HTR-8/SVneo (cell line): ENCODE measurements at places on chromosomes 12 and 14.

DNA sequence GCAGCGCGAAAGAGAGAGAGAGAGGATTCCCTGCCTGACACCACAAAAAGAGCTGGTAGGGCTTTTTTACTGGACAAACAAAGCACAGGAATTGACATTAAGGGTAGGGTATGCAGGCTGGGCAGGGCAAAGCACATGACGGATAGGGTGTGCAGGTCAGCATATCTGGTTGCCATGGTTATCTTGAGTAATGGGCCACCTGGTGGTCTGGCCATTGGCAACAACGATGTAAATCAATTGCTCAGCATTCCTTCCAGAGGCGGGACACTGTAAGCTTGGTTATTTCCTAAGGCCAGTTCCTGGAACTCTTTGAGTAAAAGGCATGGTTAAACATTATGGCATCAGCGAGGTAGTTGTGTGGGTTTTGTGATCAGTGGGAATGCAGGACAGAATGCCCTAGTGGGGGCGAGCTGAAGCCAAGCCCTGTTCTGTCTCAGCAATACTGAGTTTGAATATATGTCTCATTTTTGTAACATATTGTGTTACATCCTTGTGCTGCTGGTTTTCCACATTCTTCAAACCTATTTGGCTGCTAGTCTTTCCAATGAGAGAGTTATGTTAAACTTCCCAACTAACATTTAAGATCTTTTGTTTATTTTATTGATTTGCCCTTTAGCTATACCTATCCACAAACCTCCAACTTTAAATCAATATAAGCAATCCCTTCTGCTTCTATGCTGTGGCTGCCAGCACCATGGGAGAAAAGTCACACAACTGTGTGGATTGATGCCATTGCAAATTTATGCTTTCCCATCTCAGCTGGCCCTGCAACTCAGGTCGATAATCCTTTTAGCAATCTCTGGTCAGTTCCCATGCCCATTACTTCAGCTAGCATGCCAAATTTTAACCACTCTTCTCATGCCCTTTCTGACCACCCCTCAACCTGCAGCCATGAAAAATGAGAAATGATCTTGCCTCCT lies 396.7 kb upstream of the PDE3A start:
- DNase-seq = peak; percentile 12

DNA sequence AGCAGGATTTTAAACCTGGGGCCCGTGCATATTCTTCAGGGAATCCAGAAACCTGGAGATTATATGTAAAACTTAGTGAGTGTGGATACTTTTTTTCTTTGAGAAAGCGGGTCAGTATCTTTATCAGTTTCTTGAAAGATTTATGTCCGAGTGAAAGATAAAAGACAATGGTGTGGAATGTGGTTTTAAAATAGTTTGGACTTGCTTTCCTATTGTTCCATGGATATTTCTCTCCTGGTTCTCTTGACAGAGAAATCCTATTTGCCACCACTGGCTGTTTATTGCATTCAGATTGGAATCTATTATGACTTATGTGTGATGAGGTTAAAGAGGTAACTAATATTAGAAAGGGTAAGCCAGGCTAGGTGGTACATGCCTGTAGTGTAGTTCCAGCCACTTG lies 27.4 kb downstream of the KTN1 start:
- no peak for DNase-seq

GRCh38 chr14:90649557-90650135 lies 166.6 kb downstream of the TTC7B start:
- DNase-seq = no peak

DNA sequence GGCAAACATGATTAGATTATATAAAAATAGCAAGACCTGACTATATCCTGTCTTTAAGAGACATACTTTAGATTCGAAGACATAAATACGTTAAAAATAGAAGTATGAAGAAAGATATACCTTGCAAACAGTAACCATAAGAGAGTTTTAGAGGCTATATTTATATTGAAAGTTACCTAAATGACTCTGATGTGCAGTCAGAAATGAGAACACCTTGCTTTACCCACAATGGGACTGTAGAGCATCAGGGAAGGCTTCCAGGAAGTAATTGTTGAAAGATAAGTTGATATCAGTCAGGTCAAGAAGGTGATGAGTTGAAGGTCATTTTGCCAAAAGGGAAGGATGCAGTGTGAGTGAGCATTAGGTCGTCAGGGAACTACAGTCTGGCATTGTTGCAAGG lies 110.2 kb downstream of the NEDD1 start:
- DNase-seq = no peak

- no peak for DNase-seq
Measured at GRCh38 chr12:96146747-96147146, 47.4 kb upstream of the ELK3 start.
